ENCODE measurements at places on chromosomes 4 and X.

DNA sequence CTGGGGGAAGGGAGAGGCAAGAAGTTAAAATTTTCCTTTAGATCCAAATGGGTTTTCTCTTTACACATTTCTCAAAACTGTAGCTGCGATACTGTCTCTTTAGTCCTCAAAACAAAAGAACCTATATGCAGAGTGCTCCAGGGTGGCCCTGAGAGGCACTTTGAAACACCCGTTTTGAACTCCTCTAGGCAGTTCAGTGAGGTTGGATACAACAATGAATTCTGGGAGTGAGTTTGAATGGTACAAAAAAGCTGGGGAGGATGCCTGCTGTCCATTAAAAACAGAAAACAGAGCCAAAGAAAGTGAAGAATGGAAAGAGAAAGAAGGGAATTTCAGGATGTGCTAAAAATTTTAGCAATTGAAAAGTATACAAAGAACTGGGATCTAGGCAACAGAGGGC lies 23.1 kb downstream of the ENOX2 start:
- DNase-seq, result no peak

- DNase-seq, result no peak
These were observed 9.7 kb downstream of the PDZD4 start for GRCh38 chrX:153820601-153821000.

- no peak for DNase-seq
These were observed 38.3 kb downstream of the DCTD start for GRCh38 chr4:182878633-182879495.

- no peak for DNase-seq
These were observed 32.9 kb upstream of the GRID2 start for GRCh38 chr4:92270908-92271307.

- no peak for DNase-seq
These were observed 676.7 kb downstream of the GALNTL6 start for GRCh38 chr4:172489861-172490260.

DNA sequence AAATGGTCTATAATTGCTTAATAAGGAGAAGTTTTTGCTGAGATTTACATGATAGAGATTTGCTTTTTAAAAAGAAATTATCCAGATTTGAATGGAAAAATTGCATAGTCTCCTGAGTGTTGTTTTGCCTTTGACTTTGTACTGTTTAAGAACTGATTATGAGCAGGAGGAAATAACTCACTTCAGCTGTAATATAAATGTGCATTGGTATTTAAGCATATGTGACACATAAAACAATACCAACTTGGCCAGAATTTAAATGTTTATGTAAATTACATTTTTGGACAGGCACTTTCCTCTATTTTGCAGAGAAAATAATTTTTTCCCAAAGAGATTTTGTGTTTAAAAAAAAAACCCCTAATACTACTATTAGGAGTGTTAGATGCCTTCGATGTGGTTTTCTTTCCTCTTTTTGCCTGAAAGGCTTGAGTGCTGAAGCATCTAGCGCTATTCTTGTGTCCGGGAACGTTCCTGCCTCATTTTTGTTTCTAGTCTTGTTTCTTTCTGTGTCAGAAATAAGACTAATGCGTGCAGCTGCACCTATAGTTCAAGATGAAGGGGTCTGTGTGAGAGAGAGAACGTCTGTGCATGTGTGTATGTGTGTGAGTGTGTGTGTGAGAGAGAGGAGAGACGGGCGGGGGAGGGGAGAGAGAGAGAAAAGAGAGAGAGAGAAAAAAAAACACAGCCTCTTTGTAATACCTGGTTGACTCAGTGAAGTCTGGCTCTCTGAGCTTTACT lies 60.8 kb downstream of the TBL1X start:
- DNase-seq, result no peak

- no peak for DNase-seq
These were observed 125.2 kb downstream of the NEXMIF start for GRCh38 chrX:74800062-74800461.

- no peak for DNase-seq
These were observed 96.0 kb upstream of the NUDT6 start for GRCh38 chr4:123018396-123018775.

- DNase-seq, result no peak
These were observed 126.8 kb downstream of the RTL3 start for GRCh38 chrX:78532363-78532762.

GRCh38 chr4:114077610-114078009 lies 98.2 kb upstream of the ARSJ start:
- DNase-seq, result no peak

DNA sequence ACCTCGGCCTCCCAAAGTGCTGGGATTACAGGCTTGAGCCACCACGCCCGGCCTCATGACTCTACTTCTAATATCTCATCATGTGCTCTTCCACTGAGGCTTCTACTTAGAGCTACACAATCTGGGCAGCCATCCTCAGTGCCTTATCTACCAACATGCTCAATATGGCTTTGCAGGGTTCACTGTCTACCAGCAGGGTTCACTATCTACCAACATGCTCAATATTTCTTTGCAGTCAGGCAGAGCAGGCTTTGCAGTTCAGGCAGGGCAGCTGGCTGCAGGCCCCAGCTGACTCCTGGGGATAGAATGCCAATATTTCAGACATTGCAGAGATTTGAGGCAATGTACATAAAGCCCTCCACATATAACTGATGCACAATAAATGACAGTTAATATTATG lies 47.5 kb downstream of the PKD2 start:
- DNase-seq, result no peak

DNA sequence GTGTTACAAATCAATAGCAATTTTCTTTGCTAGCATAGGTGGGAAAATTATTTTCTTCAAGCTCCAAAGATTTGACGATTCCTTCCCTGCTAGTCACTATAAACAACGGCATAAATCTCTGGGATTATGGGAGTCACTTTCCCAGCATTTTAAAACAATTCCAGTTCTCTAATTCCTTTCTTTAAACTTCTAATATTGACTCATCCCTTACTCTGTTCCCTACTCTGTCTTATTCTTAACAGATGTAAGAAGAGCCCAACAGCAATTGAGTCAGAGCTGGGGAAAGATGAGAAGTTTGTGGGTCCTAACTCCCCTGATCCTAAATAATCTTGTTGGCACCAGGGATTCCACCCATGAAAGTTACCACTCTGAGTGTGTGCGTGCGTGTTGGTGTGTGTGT lies 47.4 kb upstream of the IL21 start:
- no peak for DNase-seq

GRCh38 chr4:139988863-139989765 lies 164.9 kb downstream of the MAML3 start:
- DNase-seq, result peak; percentile 8

- DNase-seq, result peak; percentile 18
These were observed 27.1 kb downstream of the CFAP299 start for GRCh38 chr4:80362578-80363181.

DNA sequence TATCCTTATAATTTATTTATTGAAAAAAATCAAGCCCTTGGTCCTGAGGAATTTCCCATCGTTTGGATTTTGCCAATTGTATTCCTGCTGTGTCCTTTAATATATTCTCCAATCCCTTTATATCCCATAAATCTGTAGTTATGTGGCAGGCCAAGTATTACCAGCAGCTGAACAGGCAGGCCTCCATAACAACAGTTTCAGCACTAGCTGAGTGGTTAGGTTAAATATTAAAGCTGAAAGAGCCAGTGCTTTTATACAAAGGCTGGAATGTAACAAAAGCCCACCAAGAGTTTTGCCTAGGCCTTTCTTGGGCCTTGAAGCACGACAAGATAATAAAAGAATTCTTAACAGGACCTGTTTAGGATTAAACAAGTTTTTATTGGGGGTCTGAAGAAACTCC lies 366.6 kb upstream of the GALNT7 start:
- no peak for DNase-seq

- DNase-seq, result no peak
These were observed 7.2 kb upstream of the C1QTNF7 start for GRCh38 chr4:15420642-15421041.

GRCh38 chr4:1099684-1100335 lies 13.6 kb downstream of the RNF212 start:
- DNase-seq, result no peak

DNA sequence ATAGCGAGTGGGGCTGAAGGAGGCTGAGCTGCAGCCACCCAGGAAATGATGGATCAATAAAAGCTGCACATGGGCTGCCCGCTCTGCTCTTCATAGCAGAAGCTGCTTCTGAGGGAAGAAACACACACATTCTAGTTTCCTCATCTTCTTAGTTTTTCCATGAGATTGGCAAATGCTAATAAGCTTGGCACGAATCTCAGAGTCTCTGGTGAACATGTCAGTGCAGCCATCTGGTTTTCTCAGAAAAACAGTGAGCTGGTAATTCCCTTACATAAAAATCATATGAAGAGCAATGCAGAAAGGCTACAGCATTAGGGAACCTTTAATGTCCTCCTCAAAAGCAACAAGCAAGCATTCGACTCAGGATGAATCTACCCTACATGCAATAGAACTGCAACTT lies 69.9 kb downstream of the GATB start:
- DNase-seq, result no peak

DNA sequence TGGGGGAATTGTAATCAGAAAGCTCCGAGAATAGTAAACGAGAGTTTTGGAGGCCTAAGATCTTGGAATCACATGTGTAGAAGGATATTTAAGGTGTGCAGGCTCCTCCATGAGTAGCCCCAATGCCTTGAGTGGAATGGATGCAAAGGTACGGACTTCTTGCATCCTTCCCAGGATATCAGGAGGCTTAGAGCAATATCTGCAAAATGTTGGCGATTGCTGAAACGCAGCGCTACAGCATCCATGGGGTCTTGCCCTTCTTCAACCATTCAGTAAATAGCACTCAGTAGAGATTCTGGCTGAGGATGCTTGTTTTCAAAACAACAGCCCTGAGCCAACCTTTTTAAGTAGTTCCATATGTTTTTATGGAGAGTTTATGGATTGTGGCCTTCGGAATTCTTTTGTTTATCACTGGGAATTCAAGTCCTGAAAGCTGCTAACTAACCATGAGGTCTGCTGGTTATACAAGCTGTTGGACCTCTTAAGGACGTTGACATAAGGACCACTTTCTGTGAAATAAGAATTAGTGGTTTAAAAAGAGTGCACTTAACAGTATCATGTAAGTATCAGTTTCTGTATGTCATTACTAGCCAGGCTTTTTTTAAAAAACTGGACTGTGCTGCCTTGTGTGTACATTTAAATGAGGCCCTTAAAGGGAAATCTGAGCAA lies 228.8 kb upstream of the PGRMC2 start:
- DNase-seq, result no peak

DNA sequence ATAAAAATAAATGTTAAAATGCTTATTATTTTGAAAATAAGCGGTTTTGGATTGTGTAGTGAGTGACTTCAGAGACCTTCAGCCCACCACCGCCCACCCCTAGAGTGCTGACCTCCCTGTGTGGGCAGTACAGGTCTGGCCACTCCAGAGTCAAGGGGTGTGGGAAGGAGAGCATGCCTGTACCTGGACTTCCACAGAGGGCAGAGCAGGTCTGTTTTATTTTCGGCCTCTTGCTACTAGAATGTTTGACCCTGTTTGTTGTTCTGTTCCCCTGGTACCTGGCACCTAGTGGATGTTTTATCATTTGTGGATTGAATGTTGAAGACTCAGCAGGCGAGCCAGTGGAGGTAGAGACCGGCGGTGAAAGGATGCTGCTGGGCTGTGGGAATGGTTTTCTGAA lies 14.3 kb downstream of the PIGG start:
- no peak for DNase-seq

GRCh38 chrX:13087322-13088155 lies 43.1 kb upstream of the FAM9C start:
- DNase-seq, result no peak

DNA sequence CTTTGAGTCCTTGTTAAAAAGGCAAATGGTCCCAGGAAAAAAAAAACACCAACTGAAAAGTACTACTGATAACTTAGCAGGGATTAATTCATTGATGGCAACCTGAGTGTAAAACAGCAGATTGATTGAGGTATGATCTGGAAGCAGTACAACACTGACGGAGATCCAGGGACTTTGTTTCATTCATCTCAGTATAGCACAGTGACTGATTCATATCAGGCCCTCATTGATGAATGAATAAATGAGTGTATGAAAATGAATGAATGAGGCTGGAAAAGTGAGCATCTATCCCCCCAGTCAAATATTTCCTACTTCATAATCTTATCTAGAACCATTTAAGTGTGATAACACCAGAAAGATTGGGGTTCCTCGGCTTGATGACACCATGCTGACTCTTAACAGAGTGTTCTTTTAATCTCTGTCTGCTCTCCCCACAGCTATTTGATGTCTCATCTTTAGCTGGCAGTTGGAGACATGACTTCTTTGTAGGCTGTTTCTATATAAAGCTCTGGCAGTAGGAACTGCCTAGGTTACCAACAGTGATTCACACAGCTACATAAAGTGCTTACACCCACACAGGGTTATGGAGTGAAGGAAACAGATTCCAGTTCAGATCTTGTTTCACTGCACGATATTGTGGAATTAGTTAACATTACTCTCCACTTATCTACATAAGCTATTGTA lies 18.6 kb upstream of the RNF128 start:
- DNase-seq, result no peak

DNA sequence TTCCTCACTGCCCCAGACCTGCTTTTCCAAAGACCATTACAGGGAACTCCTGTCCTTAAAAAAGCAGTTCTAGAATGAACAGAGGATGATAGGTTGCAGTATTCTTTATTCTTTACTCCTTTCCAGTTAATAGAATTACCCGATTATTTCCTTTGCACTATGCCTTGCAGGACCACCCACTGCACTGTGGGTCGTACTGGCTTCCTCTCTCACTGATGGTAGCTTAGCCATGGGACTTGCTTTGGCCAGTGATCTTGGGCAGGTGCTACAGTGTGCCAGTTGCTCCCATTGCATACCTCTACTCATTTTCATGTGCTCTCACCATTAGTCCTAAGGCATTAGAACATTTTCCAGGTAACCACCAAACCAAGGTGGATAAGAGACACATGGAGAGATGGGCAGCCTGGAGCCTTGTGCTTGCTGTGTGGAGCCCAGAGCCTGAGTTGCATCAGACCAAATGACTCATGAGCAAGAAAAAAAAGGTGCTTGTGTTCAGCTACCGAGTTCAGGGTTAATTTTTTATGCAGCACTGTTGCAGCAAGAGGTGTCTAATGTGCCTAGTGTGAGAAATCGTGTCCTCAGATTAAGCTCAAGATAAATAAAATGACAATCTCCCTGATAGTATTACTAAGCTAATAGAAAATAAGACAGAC lies 7.6 kb upstream of the UNC5C start:
- DNase-seq, result no peak

- DNase-seq, result no peak
These were observed 57.2 kb upstream of the UGT2B7 start for GRCh38 chr4:69039071-69039470.

DNA sequence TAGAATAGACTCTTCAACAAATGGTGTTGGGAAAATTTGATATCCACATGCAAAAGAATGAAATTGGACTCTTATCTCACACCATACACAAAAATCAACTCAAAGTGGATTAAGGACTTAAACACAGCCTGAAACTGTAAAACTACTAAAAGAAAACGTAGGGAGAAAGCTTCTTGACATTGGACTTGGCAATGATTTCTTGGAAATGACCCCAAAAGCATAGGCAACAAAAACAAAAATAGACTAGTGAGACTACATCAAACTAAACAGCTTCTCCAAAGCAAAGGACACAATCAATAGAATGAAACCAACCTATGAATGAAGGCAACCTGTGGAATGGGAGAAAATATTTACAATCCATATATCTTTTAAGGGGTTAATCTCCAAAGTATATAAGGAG lies 94.7 kb upstream of the INTU start:
- DNase-seq, result no peak

GRCh38 chrX:38646129-38646528 lies 84.8 kb downstream of the TSPAN7 start:
- no peak for DNase-seq

GRCh38 chr4:139834226-139834662 lies 168.6 kb downstream of the MGST2 start:
- DNase-seq, result no peak

- no peak for DNase-seq
These were observed 8.7 kb downstream of the MSX1 start for GRCh38 chr4:4868040-4868757.

Measured in stimulated activated CD4-positive, alpha-beta T cell treated with anti-CD3 and anti-CD28 coated beads, TNF-alpha, amount 100 ng/mL, for 1 hour (primary cell).